ENCODE measurements at places on chromosomes 6 and 20.

DNA sequence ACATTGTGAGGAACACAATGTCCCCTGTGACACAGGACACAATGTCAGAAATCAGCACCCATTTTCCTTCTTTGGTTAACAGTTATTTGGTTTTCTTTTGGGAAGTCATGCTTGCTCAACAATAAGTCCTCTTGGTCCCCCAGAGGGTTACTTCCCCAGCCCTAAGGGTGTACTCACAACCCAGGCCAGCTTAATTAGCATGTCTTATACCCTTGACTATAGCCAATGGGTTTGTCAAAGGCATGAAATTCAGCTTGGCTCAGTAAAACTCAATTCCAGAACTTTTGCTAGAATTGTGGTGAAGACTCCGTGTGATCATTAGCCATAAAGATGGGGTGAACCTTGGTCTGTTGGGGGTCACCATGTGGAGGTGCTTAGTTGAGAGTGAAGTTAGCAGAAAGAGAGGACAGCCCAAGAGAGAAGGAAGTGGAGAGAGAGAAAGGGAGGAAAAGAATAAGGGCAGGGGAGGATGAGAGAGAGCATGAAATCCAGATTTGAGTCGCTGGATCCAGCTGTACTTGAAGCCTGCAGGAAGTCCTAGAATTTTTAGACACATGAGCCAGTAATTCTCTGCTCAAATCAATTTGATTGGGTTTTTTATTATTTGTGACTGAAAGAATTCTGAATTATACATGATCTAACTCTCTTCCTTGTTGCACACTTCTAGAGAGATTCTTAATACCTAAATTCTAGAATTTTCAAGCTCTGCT lies 321.3 kb upstream of the JAG1 start:
- DNase-seq: no peak

- DNase-seq: no peak
Observed at GRCh38 chr6:26233649-26234420, 131.2 kb upstream of the BTN3A2 start.

DNA sequence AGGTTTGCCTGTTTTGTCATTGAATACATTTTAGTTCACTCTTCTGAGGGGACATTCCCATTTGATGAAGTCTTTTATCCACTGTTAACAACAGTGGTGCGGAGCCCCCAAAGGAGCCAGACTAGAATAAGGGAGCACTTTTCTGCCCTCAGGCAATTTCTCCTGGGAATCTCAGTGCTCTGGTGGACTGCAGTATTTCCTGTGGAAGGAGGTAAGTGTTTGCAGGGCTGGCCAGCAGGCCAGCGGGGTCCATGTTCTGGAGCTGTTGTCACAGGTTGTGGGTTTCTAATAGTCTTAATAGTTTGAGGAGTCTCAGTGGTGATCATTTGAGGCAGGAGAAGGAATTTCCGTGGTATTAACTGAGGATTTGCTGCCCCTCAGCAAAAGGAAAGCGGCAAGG lies 83.5 kb downstream of the ASXL1 start:
- no peak for DNase-seq

GRCh38 chr6:47034926-47035325 lies 7.2 kb downstream of the ADGRF1 start:
- DNase-seq: no peak

GRCh38 chr6:149923327-149923986 lies 536 bp upstream of the RAET1G start:
- no peak for DNase-seq

GRCh38 chr6:20589266-20589665 lies 55.0 kb downstream of the CDKAL1 start:
- DNase-seq: no peak
